ENCODE measurements at places on chromosomes 1 and 21.

GRCh38 chr1:228164561-228165371 is 838 bp upstream of the IBA57 start:
- DNase-seq: no peak

GRCh38 chr1:244863491-244864252 is 671 bp downstream of the HNRNPU start:
- DNase-seq: peak; percentile 15

DNA sequence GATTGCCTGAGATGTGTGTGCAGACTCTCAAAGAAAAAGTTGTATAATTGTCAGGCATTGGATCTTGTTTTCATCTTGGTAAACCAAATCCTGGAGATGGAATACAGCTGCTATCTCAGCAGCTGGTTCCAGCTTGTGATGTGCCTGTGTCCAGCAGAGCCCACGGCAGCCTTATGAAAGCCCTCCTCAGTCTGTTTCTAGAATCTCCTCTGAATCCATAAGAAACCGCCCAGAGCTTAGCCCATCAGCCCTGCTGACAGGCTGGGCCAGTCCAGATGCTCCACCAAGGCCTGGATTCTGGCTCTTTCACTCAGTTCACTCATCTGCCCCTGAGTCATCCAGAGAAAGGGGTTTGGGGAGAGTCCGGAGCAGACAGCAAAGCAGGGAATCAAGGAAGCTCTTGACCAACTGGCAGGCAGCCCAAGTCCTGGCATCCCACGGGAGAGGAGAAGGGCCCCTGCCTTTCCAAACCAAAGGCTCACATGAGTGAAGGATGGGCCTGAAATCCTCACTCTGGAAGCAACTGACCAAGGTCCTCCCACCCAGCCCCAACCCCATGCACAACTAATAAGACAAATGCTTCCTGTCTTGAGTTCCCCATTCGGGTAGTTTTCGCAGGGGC is 45.7 kb downstream of the NAV1 start:
- DNase-seq: no peak

DNA sequence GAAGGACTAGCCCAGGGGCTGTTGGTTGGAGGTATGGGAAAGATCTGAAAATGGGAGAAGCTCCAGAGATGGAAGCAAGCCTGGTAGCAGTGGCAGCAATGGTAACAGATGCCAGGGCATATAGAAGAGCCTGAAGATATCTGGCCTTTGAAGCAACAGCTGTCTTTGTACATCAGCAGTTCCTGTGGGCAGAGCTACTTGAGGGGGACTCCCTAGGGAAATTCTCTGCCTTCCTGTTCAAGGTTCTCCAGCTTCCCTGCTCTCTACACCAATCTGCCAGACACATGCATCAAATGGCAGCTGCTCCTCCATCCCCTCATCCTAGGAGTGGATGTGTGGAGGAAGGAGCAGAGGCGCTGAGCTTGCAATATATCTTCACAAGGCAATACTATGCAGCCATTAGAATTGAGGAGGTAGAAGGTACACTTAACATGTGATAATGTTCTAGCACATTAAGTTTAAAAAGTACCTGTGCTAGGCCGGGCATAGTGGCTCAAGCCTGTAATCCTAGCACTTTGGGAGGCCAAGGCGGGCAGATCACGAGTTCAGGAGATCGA is 2.2 kb downstream of the TMEM35B start:
- DNase-seq: no peak

GRCh38 chr1:203480525-203481084 is 5.0 kb downstream of the PRELP start:
- DNase-seq: peak; percentile 15

DNA sequence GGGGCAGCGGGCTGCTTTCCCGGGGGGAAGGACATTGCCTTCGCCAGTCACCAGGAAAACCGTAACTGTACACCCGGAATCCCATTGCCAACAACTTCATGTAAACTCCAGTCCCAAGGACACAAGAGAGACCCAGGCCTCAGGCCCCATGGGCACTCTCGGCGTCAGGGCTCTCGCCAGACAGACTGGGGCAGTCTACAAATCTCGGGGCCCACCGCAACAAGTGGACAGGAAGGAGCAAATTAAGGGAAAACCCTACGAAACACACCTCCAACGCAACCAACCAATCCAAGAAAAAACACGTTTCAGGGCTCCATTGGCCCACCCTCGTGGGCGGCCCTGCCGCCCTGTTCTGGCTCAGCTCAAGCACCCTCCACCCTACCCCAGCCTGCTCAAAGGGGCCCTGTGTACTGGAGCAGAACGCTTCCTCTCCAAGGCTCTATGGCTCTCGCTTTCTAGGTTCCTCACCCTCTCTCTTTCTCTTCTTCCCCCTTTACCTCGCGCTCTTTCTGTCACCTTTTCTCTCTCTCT is 4.6 kb upstream of the ZNF678 start:
- DNase-seq: no peak

GRCh38 chr1:43302721-43303470 is 2.1 kb downstream of the TIE1 start:
- DNase-seq: no peak
